Trophoblast cell (in vitro differentiated cells and primary cell): ENCODE measurements at places on chromosomes 6 and 20.
A peak's percentile ranks its signal among the peaks of the same experiment; 100 is the strongest.

GRCh38 chr6:73109659-73110058 lies 115.6 kb downstream of the KHDC1L start:
- no peaks in the 10 kb centered on the region for H3K27me3 ChIP-seq
- peaks cover 2% of the 10 kb centered on the region for H3K4me1 ChIP-seq
- H3K27ac ChIP-seq: no peak overlapping the region

DNA sequence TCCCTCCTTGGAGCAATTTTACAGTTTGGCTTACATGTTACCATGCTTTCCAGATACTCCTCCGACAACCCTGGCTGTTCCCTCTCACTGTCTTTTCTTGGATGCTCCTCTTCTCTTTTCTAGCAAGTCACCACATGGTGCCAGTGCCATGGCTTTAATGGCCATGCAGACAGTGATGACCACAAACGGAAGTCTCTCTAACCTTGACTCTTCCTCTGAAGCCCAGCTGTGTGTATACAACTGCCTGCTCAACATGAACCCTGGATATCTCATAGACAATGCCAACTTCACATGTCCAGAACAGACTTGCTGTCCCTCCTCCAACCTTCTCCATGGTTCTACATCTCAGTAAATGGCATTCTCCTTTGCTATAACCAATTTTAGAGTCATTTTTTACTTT lies 49.8 kb upstream of the NEDD9 start:
- H3K27me3 ChIP-seq: no peaks in the 10 kb centered on the region
- no peaks in the 10 kb centered on the region for H3K36me3 ChIP-seq
- H3K4me1 ChIP-seq: peaks cover 14% of the 10 kb centered on the region
- DNase-seq: no peak

DNA sequence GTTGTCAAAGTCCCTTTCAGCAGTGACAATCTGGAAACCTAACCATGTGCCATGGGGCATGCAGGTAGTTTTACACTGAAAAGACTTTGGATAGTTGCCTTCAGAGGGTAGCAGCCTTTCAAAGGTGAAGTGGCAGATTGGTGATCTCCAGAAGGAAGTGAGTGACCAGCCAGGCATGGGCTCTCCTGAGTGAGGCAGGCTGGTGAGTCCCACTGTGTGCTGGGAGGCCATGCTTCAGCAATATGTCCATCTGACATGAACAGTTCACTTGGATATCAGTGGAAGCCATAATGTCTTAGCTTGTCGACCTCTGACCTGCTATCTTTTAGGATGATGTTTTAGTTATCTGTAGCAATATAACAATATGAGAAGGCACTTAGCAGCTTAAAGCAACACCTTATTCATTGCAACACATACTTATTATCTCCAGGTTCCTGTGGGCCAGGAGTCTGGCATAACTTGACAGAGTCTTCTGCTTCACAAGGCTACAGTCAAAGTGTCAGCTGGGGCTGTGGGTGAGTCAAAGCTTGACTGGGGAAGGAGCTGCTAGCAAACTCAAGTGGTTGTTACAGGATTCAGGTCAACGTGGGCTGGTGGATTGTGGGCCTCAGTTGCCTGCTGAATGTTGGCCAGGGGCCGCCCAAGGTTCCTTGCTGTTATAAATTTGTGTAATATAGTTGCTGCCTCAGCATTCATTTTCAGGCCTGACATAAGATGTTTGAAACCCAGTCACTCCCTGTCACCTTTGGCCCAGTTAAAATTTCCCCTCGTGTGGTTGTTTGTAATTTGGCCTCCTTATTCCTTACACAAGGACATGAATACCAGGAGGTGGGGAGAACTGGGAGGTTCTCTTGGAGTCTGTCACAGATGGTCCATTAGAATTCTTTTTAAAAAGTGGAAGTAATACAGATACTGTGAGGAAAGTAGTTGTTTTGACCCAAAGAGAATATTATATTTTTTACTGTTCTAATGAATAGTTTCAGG lies 100.2 kb downstream of the UST start:
- H3K27me3 ChIP-seq: no peaks in the 10 kb centered on the region
- H3K27ac ChIP-seq: no peak overlapping the region
- DNase-seq: no peak
- H3K36me3 ChIP-seq: no peaks in the 10 kb centered on the region
- no peak overlapping the region for H3K4me3 ChIP-seq
- H3K4me1 ChIP-seq: no peaks in the 10 kb centered on the region

- no peaks in the 10 kb centered on the region for H3K27me3 ChIP-seq
- H3K36me3 ChIP-seq: no peaks in the 10 kb centered on the region
- no peak for DNase-seq
- no peak overlapping the region for H3K27ac ChIP-seq
These were observed 90.2 kb downstream of the DLGAP4 start for GRCh38 chr20:36396340-36396739.

GRCh38 chr6:148967541-148967956 lies 220.7 kb downstream of the UST start:
- H3K27me3 ChIP-seq: no peaks in the 10 kb centered on the region
- DNase-seq: no peak
- H3K4me1 ChIP-seq: peaks cover 6% of the 10 kb centered on the region
- no peak overlapping the region for H3K27ac ChIP-seq
- H3K4me3 ChIP-seq: no peak overlapping the region

- DNase-seq: peak; percentile 68
- H3K27ac ChIP-seq: no peak overlapping the region
- no peaks in the 10 kb centered on the region for H3K27me3 ChIP-seq
- H3K4me1 ChIP-seq: no peaks in the 10 kb centered on the region
- H3K4me3 ChIP-seq: no peak overlapping the region
- no peaks in the 10 kb centered on the region for H3K36me3 ChIP-seq
These were observed 899.4 kb upstream of the FLRT3 start for GRCh38 chr20:15236812-15237211.

- no peak overlapping the region for H3K27ac ChIP-seq
- H3K27me3 ChIP-seq: no peaks in the 10 kb centered on the region
- peaks cover 3% of the 10 kb centered on the region for H3K36me3 ChIP-seq
- H3K4me1 ChIP-seq: no peaks in the 10 kb centered on the region
- DNase-seq: no peak
- no peak overlapping the region for H3K4me3 ChIP-seq
These were observed 42.4 kb downstream of the RNGTT start for GRCh38 chr6:88920774-88921733.

DNA sequence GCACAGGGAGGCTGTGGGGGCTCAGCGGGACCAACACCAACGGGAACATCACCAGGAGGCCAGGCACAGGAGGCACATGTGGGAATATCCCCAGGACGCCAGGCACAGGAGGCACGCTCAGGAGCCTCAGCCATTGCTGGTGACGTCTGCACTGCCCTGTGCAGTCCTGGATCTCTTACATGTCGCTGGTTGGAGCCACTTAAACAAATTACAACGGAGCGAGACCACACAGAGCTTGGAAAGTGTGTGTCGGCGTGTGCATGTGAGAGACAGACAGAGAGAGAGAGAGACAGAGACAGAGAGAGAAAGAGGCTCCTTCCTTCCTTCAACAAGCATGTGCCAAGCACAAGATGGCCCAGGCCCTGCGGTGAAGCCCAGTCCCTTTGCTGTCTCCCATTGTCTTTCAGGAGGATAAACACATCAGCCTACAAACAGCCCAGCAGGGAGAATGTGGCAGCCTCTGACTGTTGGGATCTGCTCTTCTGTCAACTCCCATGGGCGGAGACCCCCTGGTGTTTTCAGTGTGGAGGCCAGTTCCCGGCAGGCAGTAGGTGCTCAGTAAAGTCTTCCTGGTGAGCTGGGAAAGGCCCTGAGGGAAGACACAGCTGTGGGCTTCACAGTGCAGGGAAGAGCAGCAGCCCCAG lies 112.7 kb upstream of the THBS2 start:
- H3K4me1 ChIP-seq: no peaks in the 10 kb centered on the region
- DNase-seq: no peak
- no peaks in the 10 kb centered on the region for H3K36me3 ChIP-seq
- no peaks in the 10 kb centered on the region for H3K27me3 ChIP-seq

DNA sequence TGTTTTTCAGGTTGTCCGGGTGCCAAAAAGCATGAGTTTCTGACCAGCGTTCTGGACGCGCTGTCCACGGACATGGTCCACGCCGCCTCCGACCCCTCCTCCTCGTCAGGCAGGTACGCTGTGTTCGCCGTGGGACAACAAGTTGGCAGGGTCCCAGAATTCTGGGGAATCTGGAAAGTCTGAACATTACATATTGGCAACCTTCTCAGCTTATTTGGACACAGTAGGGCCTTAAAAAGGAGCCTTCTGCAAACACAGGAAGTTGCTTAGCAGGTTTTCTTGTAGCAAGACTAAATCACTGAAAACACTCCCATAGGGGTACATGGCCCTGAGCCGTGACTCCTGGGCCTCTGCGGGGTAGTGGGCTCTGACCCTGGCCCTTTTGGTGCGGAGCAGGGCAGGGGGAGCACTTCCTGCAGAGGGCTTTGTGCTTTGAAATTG lies 209.7 kb downstream of the SMOC2 start:
- H3K27ac ChIP-seq: no peak overlapping the region
- no peak overlapping the region for H3K4me3 ChIP-seq
- peaks cover 11% of the 10 kb centered on the region for H3K4me1 ChIP-seq
- no peaks in the 10 kb centered on the region for H3K27me3 ChIP-seq

DNA sequence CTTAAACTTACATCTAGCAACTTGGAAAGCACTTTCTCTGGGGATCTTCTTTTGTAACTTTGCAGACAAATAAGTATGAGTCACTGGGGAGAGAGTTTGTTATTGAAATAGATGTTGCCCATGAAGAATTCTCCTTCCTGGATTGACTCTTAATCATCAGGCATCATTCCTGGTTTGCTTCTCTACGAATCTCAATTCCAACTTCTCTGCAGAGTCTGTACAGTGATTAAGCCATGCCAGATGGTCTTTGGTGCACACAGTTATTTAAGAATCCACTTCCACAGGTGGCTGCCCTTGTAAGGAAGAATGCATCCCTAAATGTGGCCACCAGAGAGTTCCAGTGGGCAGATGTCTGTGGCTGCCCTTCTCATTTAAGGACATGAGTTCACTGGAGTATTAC lies 25.7 kb downstream of the MYCT1 start:
- no peak for DNase-seq
- H3K36me3 ChIP-seq: no peaks in the 10 kb centered on the region
- H3K27ac ChIP-seq: no peak overlapping the region
- H3K27me3 ChIP-seq: no peaks in the 10 kb centered on the region

DNA sequence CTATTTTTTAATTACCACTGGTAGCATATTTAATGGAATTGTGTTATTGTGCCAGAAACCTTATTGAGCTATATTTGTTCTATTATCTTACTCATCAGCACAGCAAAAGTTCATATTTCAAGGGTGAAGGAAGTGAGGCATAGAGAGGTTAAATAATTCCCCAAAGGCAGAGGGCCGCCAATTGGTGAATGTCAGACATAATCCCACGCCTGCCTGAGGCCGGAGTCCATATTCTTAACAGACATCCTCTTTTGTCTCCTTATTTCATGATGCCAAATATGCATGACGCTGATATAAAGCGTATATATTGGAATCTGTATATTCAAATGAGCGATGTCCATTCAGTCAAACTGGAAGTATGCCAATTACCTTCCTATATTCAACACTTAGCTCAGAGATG lies 505.0 kb upstream of the SLC35B3 start:
- H3K4me1 ChIP-seq: no peaks in the 10 kb centered on the region
- no peak overlapping the region for H3K4me3 ChIP-seq
- no peak for DNase-seq
- H3K27me3 ChIP-seq: no peaks in the 10 kb centered on the region
- H3K36me3 ChIP-seq: no peaks in the 10 kb centered on the region

DNA sequence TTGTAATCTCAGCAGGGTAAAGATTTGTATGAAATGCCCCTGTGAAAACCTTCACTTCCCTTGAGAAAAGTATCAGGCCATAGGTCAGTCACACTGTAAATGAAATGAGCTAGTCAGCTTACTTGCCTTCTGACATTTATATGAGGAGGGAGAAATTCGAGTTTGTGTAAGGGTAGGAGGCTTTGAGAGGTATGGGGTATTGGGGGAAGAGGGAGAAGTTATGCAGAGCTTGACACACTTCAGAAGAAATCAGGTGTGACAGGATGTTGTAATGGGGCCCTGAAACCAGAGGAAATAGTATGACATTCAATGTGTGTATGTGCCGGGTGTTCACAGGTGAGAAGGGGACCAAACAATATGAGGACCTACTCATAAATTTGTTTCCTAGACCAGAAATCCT lies 64.2 kb upstream of the CCN6 start:
- no peak for DNase-seq
- H3K4me3 ChIP-seq: no peak overlapping the region
- peaks cover 5% of the 10 kb centered on the region for H3K4me1 ChIP-seq

GRCh38 chr6:152587473-152587872 lies 49.7 kb downstream of the SYNE1 start:
- H3K4me3 ChIP-seq: no peak overlapping the region
- H3K27ac ChIP-seq: no peak overlapping the region
- H3K27me3 ChIP-seq: no peaks in the 10 kb centered on the region
- H3K36me3 ChIP-seq: no peaks in the 10 kb centered on the region
- H3K4me1 ChIP-seq: no peaks in the 10 kb centered on the region

DNA sequence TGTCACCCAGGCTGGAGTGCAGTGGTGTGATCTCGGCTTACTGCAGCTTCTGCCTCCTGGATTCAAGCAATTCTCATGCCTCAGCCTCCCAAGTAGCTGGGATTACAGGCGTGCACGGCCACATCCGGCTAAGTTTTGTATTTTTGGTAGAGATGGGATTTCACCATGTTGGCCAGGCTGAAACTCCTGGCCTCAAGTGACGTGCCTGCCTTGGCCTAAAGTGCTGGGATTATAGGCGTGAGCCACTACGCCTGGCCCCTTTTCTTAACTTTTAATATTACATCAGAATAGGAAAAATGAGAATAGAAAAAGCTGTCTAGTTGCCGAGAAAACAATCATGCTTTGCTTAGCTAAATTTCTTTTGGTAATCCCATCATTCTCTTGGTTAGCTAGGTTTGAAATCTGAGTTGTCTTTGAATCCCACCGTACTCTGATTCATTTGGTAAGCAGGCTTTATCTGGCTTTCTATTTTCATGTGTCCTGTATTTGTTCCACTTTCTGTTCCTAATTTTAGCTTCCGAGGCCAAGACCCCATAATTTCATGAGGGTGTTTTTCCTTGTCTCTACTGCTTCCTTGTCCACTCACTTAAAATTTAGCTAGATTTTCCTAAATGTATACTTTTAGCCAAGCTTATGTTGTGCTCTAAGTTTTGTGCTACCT lies 83.5 kb downstream of the NCOA3 start:
- DNase-seq: no peak
- no peaks in the 10 kb centered on the region for H3K4me1 ChIP-seq
- H3K27ac ChIP-seq: no peak overlapping the region
- H3K36me3 ChIP-seq: peaks cover 20% of the 10 kb centered on the region

- no peaks in the 10 kb centered on the region for H3K36me3 ChIP-seq
- H3K4me3 ChIP-seq: no peak overlapping the region
- peak; percentile 90 for DNase-seq
These were observed 3.2 kb downstream of the GRIK2 start for GRCh38 chr6:101396548-101397173.

GRCh38 chr20:51966296-51966971 lies 164.1 kb upstream of the SALL4 start:
- H3K36me3 ChIP-seq: no peaks in the 10 kb centered on the region
- H3K4me3 ChIP-seq: no peak overlapping the region
